GM23338 (cell line): ENCODE measurements at places on chromosomes 2 and 18.

DNA sequence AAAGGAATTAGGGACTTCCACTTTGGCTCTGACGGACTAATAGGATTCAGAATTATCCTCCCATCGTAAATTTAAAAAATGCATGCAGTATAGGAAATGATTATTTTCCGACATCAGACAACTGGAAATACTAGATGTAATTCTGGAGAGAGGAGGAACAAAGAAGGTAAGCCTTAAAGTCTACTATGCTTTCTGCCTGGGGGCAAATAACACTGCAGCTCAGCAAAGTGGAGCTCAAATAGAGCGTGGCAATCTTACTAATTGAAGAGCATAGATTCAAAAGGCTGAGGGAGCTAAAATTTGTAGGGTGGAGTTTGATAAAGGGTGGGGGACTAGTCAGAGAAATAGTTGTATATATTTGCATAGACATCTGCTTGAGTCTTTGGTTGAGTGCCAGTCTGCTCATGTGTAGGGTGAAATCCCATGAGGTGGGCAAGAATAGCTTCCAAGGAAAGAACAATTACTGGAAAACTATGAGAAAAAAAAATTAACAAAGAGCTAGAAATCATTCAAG lies 23.8 kb downstream of the COPS8 start:
- no peak for DNase-seq

GRCh38 chr2:167712275-167712674 lies 535.1 kb downstream of the STK39 start:
- no peak for DNase-seq

GRCh38 chr18:36398419-36398818 lies 100.9 kb downstream of the FHOD3 start:
- no peak for DNase-seq

DNA sequence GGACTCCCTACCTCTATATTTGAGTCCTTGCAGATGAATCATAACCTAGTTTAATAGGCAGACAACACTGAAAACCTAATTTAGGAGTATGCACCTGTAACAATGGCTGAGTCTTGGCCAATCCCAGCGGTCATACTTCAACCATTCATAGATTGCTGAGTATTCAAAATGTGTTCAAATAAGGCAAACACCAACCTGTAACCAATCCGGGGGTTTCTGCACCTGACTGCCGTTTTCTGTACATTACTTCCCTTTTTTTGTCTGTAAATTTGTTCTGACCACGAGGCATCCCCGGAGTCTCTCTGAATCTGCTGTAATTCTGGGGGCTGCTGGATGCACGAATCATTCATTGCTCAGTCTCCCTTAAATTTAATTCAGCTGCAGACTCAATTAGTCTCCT lies 338.6 kb downstream of the STK39 start:
- no peak for DNase-seq

DNA sequence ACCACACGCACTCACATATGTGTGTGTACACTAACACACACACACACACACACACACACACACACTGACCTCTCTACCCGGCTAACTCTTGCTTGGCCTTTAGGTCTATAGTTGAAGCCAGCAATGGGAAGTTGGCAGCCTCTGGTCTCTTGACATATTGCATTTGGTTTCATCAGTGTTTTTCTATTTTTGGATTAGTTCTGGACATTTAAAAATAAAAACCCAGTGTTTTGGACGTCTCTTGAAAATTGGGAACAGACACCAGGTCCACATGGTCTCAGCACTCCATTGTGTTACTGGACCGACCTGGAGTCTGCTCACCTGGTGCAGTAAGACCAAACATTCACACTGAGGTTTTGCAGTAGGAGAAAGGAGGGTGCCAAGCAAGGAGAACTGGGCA lies 50.4 kb upstream of the AFF3 start:
- no peak for DNase-seq

DNA sequence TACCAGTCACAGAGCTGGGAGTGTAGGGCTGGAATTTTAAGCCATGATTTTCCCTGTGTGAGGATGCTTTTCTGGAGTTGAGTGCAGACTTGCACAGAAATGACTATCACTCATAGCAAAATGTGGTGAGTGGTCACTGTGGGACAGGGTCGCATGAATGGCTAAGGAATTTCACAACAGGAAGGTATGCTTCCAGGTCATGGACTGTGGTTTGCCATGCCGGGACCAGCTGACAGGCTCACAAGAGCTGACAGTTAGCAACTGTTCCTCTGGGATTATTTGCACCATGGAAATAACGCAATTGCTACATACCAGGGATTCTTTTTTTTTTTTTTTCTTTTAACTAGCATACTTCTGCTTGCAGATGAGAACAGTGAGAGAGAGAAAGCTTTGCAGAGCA lies 3.8 kb upstream of the UXS1 start:
- DNase-seq = no peak

DNA sequence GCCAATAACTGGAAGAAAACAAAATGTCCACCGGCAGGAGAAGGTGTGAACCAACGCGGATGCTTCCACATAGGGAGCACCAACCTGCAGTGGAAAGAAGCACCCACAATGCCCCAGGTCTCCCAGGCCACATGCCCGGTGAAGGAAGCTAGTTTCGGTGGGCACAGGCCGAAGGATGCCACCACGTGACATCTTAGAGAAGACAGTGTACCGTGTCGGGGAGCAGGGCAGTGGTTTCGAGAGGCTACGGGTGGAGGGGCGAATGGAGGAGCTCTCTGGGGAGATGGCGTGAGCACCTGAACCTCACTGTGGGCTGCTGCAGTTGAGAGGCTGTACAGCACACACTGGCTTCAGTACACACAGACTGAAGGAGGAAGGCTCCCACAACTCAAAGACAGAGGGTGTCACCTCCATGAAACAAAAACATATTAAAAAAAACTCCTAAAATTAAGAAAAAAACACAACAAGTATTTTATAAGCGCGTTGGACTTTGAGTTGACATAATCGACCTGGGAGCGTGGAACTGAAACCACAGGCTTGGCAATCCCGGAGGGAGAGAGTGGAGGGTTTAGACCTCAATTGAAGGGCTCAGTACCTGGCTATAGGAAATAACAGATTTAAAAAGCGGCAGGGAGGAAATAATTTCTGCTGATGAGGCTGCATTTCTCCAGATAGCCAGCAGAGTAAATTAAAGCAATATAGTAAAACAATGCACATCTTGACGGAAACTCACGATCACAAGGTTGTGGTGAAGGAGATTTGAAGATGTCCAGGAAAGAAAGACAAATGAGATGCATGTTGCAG lies 160.1 kb downstream of the RTP5 start:
- DNase-seq = no peak
